Stimulated activated CD8-positive, alpha-beta memory T cell treated with anti-CD3 and anti-CD28 coated beads, Interleukin-4, amount 100 ng/mL, for 4 hours (primary cell): ENCODE measurements at places on chromosomes 2 and 18.

DNA sequence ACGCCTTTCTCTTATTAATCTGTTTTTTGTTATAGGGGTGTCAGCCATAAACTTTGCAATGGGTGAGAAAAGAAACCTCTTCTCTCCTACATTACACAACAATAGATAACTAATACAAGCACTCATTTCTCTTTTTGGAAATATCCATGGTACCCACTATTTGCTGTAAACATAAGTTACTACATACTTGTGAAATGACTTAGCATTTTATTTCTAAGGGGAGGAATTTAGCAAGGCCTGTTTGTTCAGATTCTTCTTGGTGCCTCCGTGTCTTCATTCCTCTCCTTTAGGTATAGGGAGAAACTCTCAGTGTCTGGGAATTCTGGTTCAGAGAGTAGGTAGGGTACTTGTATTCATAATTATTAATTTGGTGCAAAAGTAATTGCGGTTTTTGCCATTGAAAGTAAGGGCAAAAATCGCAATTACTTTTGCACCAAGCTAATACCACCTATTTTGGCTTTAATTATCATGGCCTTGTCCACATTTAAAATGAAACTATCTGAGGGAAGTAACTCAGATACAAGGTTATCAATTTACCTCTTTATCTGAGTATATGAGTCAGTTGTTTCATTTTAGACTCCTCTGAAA, 134.8 kb downstream of the MREG start:
- DNase-seq = no peak

- no peak for DNase-seq
These were observed 7.5 kb downstream of the RALBP1 start for GRCh38 chr18:9482790-9483189.

DNA sequence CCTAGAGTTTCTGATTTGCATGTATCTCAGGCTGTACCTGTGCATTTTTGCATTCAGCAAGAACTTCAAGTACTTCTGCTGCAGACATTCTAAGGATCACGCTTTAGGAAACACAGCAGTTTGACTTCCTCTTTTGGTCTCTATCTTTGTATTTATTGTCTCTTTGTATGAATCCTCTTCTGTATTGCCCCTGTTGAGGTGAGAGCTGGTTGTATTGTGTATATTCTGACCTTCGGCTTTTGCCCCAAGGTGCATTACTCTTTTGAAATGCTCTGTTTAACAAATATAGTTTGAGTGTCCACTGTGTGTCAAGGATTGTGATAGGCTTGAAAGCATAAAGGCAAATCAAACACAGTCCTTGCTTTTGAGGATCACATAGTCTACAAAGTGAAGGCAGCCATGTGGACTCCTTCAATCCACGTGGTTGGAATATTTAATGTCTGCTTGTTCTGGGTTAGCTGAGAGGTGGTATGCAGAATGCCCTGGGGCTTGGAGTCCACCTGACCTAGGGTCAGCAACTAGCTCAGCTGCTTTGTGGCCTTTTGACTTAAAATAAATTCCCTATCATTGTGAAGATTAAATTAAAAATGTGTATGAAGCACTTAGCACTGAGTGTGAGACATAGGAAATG, 108.1 kb downstream of the LYPD6 start:
- no peak for DNase-seq

- DNase-seq = no peak
These were observed 15.9 kb upstream of the LHCGR start for GRCh38 chr2:48771241-48772014.

GRCh38 chr2:241619597-241620418, 17.1 kb downstream of the THAP4 start:
- DNase-seq = no peak

- DNase-seq = no peak
These were observed 329.1 kb downstream of the CYRIA start for GRCh38 chr2:16336491-16336890.

DNA sequence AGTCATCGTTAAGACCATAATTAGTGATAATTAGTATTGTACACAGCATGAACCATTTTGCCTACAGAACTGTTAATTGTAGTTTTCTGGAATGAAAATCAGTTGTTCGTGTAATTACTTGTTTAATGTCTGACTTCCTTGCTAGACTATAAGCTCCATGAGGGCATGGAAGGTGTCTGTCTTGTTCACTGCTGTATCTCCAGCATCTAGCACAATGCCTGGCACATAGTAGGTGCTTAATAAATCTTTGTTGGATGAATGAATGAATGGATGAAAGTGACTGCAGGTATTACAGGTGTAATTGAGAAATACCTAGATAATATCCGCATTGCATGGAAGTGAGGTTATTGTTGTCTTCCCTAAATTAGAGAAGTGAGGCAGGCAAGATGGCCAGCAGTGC, 21.8 kb downstream of the C2orf74 start:
- DNase-seq = no peak

DNA sequence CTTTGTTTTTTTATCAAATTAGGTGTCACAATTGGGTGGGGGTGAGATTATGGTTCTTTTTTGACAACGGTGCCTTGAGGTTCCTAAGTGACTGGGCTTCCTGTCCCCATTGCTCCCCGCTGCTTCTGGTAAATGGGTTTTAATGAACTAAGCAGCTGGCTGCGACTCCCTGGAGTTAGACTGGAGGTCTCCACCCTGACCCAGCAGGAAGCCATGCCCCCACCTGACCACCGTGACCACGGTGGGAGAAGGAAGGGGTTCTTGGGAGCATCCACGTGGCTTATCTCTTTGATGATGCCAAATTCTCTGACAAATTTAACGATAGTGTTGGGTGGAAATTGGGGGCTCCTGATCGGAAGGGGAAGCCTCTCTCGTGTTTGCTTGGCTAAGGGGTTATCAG, 12.2 kb downstream of the CNDP2 start:
- no peak for DNase-seq

DNA sequence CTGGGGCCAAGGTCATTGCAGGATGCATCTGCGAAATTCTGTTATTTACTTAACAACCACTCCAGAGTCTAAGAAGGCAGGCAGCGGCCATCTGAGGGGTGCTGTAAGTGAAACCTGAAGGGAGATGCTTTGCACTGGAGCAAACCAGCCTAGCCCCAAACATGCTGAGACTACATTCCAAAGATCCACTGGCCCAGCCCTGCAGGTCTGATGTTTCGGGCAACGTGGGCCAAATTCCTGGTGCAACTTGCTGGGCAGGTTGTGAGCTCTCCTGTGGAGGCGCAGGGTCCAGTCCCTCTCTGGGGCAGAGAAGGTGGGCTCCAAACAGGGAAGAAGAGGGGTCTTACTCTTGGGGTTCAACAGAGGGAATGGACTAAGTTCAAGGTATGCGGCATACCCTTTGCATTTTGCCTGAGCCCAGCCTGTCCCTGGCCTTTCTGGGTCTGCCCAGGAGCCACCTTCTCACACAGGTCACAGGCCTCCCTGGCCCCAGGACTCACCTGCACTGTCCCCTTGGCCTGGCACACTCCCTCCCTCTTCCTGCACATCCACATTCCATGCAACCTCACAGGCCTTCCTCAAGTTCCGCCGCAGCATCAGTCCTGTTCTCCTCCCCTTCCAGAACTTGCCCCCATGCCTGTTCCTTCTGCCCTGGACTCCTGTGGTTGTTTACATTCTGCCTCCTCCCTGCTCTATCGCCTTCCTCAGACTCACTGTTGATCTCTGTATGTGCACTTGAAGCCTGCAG, 5.1 kb upstream of the MAL start:
- no peak for DNase-seq

DNA sequence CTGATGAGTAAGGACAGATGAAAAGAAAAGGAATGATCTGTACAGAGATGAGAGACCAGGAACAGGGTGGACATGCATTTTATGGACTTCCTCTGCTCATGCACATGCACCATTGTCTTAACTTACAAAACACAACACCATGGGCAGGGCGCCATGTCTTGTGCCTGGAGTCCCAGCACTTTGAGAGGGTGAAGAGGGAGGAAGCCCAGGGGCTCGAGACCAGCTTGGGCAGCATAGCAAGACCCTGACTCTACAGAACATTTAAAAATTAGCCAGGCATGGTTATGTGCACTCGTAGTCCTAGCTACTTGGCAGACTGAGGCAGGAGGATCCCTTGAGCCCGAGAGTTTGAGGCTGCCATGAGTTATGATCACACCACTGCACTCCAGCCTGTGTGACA, 86.9 kb downstream of the ZFP36L2 start:
- DNase-seq = no peak

- DNase-seq = no peak
These were observed 11.2 kb downstream of the ATP6V1B1 start for GRCh38 chr2:70946832-70947442.

DNA sequence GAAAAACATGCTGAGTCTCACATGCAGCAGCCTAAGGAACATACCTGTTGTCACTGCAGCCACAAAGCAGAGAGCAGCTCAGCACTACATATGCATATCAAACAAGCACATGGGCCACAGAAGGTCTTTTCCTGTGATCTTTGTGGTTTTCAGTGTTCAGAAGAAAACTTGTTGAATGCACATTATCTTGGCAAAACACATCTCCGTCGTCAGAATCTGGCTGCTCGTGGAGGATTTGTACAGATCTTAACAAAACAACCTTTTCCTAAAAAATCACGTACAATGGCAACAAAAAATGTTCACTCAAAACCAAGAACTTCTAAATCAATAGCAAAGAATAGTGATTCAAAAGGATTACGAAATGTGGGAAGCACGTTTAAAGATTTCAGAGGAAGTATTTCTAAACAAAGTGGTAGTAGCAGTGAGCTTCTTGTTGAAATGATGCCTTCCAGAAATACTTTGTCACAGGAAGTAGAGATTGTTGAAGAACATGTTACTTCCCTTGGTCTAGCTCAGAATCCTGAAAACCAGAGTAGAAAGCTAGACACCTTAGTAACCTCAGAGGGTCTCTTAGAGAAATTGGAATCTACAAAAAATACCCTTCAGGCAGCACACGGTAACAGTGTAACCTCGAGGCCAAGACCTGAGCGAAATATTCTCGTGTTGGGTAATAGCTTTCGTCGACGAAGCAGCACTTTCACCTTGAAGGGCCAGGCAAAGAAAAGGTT, 34.1 kb downstream of the ZNF407 start:
- no peak for DNase-seq

DNA sequence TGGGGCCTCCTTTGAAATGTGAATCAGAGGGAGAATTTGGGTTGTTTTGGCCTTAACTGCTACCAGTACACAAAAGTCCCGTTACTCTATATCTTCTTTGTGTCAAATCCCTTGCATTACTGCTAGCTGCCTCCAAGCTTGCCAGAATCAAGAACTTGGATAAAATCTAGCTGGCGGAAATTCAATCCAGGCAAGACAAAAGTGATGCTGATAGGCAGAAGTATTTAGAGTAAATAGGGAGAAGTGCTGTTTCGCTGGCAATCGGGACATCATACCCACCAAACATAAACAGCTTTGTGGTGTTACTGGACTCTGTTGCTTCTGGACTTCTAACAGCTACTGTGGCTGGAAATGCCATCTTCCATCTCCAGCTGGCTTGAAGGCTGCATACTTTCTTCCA, 2.5 kb downstream of the IFIH1 start:
- no peak for DNase-seq
